ENCODE measurements at places on chromosomes 7 and 10.
A peak's percentile ranks its signal among the peaks of the same experiment; 100 is the strongest.

DNA sequence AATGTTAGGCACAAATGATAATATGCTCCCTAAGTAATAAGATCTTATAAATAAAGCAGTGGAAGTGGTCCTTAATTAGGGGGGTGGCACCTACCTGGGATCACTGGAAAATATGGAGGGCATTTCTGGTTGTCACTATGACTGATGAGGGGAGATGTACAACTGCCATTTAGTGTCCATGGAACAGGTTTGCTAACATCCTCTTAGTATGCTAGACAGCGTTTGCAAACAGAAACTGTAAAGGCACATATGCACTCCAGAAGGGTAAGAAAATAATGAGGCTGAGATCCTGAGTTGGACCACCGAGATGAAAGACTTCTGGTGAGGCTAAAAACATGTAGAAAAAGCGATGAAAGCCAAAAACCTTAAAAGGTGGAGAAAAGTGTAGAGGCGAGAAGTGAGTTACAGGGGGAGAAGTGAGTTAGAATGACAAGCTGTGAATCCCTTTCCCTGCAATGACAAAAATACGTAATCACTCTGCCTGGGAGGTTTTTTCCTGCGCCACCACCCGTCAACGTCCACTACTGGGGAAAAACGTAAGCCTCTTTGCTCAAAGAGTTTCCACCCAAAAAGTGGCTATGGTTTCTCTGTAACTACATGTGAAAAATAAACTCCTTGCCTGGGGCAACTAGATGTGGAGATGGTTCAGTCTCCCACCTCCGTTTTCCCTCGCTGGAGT, 767 bp downstream of the KRIT1 start:
- DNase-seq: peak; percentile 8

GRCh38 chr7:134645935-134646334, 718 bp upstream of the BPGM start:
- peak; percentile 34 for DNase-seq

DNA sequence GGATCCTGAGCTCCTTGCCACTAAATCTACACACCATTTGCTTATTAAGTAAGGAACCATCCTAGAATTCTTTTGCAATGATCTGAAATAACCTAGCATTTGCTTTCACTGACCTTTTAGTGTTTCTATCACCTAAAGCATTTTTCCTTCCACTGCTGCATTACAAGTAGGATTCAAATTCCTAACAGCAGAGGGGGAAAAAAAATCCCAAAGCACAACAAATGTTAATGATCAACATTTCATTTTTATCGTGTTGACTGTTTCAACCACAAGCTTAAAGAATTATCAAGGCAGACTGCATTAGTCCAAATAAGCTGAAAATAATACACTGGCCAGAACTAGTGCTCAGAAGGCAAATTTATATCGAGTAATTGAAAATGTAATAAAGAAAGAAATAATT, 174.7 kb upstream of the TCF7L2 start:
- DNase-seq: no peak

DNA sequence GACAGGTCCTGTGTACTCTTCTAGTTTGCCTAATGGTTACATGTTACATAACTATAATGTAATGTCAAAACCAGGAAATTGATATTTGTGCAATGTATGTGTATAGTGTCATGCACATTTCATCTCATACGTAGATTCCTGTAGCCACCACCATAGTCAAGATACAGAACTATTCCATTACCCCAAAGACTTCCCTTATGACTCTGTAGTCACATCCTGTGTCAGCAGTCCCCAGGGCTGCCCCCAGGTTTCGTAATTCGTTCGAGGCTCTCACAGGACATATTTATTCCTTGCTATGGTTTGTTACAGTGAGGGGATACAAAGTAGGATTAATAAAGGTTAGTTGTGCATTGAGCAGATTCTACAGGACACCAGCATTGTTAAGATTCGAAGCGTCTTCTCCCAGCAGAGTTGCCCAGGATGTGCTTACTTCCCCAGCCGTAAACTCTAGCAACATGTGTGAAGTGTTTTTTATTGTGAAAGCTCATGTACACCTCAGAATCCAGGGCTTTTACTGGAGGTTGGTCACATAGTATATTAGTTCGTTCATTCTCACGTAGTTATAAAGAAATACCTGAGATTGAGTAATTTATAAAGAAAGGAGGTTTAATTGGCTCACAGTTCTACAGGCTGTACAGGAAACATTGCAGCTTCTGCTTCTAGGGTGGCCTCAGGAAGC, 18.6 kb downstream of the RABGEF1 start:
- DNase-seq: no peak

DNA sequence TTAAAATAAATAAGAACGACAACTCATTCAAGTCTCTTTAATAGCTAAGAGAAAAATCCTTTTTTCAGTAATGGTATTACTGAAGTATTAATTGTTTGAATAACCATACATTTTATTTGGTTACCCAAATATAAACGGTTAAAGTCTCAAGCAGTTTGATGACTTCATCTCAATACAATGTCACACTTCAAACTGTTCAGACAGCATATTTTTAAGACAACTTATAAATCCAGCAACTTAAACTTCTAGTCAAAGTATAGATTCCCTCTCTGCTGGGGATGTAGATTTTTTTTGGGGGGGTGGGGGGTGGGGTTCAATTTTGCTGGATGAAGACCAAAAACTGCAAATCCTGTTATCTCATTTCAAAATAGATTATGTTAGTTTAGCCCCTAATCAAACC, 42.0 kb downstream of the GNA12 start:
- peak; percentile 69 for DNase-seq

Data from astrocyte of the spinal cord (primary cell).